ENCODE measurements at places on chromosomes 13 and 19. TPM values are rescaled to one million over a fixed set of nuclear protein-coding genes. Genes with fewer than 3 reads are reported as not detected.

The ZFP28 gene
- 2.8 TPM for total RNA-seq

The ADGRE1 gene
- 4.6 TPM for total RNA-seq

The JAK3 gene
- 222 TPM for total RNA-seq

The FUT2 gene
- not detected for total RNA-seq

The TMEM272 gene
- 0.26 TPM for total RNA-seq

The IGFL3 gene
- not detected for total RNA-seq

The ZIC2 gene
- total RNA-seq = 0.08 TPM

The PSG7 gene
- not detected for total RNA-seq

The PTH2 gene
- not detected for total RNA-seq

The IZUMO2 gene
- total RNA-seq = not detected

The GFY gene
- total RNA-seq = not detected

The SYT5 gene
- not detected for total RNA-seq

The COMP gene
- total RNA-seq = not detected

The ZNF493 gene
- total RNA-seq = 12.6 TPM
